ENCODE measurements at places on chromosomes 1 and 21.

DNA sequence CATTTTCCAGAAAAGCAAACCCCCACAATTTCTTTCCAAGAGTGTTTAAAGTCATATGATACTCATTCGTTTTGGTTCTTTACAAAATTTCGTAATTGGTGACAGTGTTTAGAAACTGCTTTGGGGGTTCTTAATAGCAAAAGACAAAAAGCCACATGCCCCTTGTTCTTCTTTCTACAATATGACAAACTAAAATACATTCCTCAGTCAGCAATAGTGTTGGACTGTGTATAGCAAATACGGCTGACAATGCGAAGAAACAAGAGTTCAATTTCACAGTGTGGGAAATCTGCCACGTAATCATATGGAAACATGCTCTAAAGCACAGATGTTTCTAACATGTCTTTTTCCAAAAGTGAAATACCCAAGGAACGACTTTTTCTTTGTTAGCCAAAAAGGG is 7.6 kb upstream of the IFNAR1 start:
- DNase-seq: no peak

DNA sequence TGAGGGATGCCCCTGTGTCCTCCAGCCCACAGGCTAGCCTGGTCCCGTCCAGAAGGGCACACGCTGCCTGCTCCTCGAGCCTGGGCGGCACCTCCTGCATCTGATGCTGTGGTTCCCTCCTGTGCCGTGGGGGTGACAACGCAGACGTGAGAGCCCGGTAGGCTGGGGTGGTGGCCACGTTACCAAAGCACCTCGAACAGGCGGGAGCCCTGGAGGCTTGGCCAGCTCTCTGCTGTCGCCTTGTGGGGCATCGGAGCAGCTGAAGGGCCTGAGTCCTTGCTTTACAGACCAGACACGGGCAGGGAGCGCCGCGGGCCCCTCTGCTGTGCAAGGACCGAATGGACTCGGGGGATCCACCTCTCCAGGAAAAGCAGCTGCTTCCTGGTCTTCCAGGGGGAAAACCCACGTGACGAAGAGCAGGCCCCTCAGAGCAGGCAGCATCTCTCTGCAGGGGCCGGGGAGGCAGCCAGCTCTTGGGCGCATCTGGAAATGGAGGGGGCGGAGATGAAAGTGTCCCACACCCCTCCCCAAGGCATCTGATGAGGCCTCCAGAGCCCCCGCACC is 133.3 kb downstream of the NPHP4 start:
- DNase-seq: no peak

- no peak for DNase-seq
Observed at GRCh38 chr1:226708342-226708780, 30.7 kb downstream of the ITPKB start.

- no peak for DNase-seq
Observed at GRCh38 chr1:24906760-24907490, 23.2 kb downstream of the RUNX3 start.

- no peak for DNase-seq
Observed at GRCh38 chr1:66245691-66246090, 288.3 kb upstream of the SGIP1 start.

- DNase-seq: no peak
Observed at GRCh38 chr1:54405898-54406293, 298 bp downstream of the SSBP3 start.

DNA sequence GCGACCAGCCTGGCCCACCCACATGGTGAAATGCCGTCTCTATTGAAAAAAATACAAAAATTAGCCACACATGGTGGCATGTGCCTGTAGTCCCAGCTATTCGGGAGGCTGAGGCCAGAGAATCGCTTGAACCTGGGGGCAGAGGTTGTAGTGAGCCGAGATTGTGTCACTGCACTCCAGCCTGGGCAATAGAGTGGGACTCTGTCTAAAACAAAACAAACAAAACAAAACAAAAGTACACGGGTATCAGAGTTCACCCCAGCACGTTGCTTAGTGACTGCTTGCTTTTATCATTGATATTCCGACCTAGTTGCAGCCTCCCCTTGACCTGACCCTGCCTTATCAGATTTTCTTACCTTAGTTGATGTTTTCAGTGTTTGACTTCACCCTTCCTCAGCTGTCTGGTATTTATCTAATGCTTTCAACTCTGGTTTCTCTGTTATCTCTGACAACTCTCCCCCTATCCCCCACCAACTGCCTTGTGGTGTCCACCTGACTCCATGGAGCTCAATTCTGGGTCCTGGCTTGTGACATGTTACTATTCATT is 5.1 kb downstream of the TLCD4 start:
- DNase-seq: no peak

- DNase-seq: no peak
Observed at GRCh38 chr1:80533775-80534334, 1266.9 kb upstream of the ADGRL2 start.

- no peak for DNase-seq
Observed at GRCh38 chr1:160503087-160503486, 20.0 kb downstream of the SLAMF6 start.

DNA sequence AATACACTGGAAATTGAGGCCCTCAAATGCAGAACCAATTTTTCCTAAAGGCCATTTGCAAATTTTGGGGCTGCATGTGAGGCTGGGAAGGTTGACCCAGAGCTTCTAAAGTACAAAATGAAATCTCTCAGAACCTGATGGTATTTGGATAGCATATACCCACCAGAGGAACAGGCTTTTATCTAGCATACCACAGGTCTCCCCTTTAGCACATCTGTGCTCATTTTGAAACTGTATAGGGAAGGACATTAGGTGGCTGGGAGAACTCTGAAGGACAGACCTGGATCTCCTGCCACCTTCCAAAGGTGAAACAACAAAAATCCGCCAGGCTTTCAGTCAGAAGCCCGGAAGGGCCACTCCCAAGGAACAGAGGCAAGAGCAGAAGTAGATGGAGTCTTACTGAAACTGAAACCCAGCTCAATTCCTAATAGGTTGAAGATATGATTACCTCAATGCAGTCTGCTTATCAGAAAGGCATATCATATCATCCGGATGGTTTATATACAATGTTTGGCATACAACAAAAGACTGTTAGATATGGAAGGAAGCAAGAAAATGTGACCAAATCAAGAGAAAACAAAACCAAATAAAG is 11.6 kb downstream of the CD55 start:
- no peak for DNase-seq

- no peak for DNase-seq
Observed at GRCh38 chr1:53738205-53739108, 507 bp downstream of the GLIS1 start.

GRCh38 chr1:119683893-119684292 is 27.8 kb upstream of the PHGDH start:
- no peak for DNase-seq

GRCh38 chr1:212651521-212651920 is 43.0 kb downstream of the ATF3 start:
- DNase-seq: no peak

GRCh38 chr1:33972676-33973395 is 109.0 kb downstream of the HMGB4 start:
- no peak for DNase-seq

DNA sequence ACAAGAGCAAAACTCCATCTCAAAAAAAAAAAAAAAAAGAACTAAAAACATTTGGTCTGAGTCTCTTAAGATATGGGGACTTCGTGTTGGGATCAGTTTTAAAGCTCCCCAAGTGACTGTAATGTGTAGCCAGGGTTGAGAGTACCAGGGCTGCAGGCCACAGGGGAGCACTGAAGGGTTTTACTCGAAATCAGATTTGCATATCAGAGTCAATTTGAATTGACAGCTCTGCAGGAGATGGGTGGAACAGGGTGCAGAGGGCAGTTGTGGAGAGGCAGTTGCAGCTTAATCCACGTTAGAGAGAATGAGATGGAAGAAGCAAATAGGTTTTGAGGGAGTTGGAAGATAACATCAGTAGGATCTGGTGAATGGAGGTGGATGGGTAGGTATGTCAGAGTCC is 20.6 kb upstream of the ELOA start:
- no peak for DNase-seq

GRCh38 chr1:20367116-20367585 is 76.5 kb downstream of the VWA5B1 start:
- DNase-seq: peak; percentile 81

GRCh38 chr1:199551967-199552565 is 475.4 kb upstream of the NR5A2 start:
- peak; percentile 30 for DNase-seq

DNA sequence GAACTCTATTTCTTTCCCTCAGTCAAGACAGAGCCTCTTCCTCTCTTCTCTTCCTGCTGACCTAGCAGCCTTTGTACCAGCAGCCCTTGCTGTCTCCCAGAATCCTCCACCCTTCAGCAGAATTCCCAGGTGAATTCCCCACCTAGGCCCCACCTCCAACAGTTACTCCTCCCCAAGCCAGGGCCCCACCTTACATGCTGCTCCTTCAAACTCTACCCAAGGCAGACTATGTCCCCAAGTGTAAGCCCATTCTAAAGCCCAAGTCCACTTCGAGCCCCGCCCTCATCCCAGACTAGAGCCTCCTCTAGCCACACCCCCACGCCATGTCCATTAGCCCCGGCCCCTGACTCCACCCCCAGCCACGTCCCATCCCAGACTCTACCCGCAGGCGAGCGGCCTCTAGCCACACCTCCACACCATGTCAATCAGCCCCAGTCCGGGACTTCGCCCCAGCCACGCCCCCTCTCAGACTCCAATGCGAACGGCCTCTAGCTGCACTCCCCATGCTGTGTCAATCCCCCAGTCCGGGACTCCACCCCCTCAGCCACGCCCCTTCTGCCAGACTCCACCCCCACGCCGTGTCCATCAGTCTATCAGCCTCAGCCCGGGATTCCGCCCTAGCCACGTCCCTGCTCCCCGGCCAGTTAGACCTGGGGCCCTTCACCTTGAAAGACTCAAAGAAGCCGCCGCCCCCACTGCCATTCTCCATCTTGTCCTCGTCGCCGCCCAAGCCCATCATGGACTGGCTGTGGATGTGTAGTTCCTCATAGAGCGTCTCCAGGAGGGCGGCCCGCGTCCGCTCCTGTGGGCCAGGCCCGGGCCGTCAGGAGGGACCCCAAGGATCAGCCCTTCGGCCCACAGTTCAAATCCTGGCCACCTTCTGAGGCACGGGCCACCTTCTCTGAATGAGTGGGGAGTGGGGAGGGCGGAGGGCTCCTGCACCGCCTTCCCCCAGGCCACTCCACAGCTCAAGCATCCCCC is 61.3 kb downstream of the RAP1GAP start:
- DNase-seq: peak; percentile 90

DNA sequence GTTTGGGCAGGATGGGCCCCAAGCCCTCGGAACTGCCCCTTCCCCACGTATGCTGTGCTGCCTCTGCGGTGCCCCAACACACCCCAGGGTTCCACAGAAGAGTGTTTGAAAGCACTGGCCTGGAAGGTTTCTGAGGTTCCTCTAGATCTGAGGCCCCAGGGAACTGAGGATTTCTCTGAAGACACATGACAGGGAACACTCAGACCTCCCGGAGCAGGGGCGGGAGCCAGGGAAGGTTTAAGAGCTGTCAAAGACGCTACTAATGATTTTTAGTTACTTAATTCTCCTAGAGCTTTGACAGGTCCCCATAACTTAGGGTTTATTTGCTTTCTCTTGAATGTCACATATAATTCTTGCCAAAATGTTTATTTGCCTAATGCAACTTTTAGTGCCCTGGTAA is 212.3 kb upstream of the GRIK3 start:
- no peak for DNase-seq

DNA sequence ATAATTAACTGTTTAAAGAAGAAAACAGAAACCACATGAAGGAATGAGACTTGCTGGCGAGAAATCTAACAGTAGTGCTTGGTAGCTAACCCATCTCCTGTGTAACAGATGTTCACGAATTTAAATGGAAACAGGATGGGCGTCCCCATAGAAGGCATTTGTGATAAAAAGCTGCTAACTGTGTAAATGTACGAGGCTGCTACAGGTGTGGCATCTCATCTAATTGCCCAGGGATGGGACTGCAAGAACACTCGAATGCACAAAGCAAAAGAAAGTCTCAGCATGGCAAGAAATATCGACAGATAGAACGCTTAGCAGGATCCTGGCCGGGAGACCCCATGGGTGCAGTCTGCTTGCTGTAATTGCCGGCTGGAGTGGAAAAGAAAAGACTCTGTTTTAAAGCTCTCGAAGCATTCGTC is 112.7 kb downstream of the RUNX1 start:
- peak; percentile 19 for DNase-seq

DNA sequence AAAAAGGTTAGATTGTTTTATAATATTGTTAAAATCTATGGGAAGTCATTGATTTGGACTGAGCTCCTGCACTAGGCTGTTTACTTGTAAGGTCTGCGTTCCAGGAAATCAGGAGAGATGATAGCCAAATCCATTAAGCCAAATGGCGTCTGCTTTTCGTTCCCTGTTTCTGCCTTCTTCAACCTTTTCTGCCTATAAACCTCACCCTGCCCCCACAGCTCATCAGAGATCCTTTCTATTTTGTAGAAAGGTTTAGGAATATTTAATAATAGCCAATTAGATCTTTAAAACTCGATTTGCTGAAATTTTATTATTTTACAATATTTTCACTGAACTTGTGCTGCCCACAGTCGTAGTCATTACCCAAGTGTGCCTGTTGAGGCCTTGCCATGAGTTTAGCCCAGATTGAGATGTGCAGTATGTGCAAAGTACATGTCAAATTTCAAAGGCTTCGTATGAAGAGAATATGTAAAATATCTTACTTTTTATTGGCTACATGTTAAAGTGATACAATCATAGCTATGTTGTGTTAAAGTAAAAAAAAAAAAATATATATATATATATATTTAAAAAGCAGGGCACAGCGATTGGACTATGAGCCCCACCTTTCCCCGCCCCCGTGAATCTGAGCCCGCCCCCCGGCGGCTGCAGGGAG is 444 bp upstream of the IARS2 start:
- DNase-seq: no peak

DNA sequence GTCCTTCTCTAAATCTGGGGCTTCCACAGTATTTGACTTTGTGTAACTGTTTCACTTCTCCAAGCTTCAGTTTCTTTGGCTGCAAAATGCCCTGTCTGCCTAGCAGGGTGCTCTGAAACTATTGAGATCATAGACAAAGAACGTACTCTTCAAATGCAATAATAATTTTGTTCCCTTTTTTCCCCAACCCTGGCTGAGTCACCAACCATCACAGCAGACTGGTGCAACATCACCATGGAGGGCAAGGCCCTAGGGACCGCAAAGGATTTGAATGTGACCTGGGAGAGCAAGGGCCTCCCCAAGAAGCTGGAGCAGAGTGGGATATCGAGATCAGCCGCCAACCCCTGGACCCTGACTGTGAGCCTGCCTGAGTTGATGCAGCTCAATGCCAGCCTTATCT is 115.0 kb downstream of the FCRL5 start:
- DNase-seq: no peak

GRCh38 chr1:116879478-116880133 is 30.1 kb upstream of the PTGFRN start:
- DNase-seq: peak; percentile 24

All from glutamatergic neuron (in vitro differentiated cells).